ENCODE measurements at places on chromosomes 3 and 15. TPM values are rescaled to one million over a fixed set of nuclear protein-coding genes. Genes with fewer than 3 reads are reported as not detected.

The MTHFS gene
- 44.1 TPM for total RNA-seq

The FAH gene
- 34.7 TPM for total RNA-seq

The LRRC34 gene
- 4.0 TPM for total RNA-seq

The CKMT1A gene
- total RNA-seq = 15.1 TPM

- peak; percentile 93 for DNase-seq
Measured at GRCh38 chr3:126355777-126356372, 1.3 kb downstream of the KLF15 start.

DNA sequence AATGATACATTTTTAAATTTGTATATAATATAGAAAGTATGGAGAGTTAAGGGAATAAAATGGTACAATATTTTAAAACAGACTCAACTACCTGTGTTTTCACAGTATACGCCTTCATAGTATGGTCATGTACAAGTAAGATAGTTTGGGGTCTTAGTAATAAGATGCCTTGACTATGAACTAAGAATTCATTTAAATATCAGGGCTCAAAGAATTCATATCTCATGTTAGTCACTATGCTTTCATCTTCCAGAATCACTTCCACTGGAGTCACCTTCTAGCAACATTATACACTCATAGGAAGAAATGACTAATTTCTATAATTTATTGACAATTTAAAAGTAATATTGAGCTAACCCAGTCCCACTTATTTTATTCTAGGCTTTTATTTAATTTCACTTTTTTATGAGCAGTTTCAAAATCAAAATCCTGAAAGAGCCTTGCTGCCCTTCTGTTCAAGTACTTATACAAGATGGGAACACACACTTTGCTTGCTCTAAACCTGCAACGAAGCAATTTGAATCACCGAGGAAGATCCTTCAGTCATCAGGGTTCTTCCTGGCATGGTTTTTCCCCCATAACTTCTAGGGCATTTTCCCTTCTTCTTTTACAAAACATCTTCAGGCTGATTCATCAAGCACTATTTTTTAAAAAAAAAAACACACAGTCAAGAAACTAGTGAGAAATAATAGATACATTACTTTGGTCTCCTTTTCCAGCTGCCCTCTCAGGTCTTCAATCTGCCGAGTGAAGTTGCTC lies 94.1 kb downstream of the MYH15 start:
- no peak for DNase-seq

GRCh38 chr3:172186607-172187006 lies 147.2 kb downstream of the FNDC3B start:
- no peak for DNase-seq

GRCh38 chr15:82677720-82678323 lies 30.7 kb upstream of the CPEB1 start:
- no peak for DNase-seq
